Left renal cortex interstitium (tissue), 4 donors: ENCODE measurements at places on chromosomes 4 and X. TPM values are rescaled to one million over a fixed set of nuclear protein-coding genes. Genes with fewer than 3 reads are reported as not detected.

Gene SRPX
- 14.3 TPM for polyA plus RNA-seq

DNA sequence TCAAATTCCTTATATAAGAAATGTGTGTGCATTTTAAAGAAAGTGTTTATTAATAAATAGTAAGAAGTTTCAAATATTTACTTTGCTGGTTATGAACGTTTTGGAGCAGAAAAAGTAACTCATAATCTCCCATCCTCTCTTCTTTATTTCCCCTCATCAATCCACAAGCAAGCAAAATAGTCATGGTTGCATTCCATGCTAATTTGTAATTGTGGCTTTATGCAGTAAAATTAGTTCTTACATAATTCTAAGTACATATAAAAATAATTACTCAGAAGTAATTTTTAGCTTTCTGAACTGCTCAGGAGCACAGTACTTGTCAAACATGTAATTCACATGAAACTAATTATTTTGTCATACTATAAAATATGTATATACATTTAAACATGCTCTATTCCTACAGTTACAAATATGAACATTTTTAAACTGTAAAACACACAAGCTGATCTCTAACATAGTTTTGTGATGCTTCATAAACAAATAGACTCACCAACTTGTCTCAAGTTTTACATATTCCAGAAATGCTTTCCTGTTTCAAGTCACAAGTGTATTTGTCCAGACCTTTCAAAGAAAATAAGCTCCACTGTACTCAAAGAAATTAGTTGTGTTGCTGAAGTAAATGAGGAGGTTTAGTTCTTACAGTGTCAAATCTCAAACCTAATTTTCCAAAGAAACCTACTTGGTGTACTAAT, 218.9 kb downstream of the PABPC4L start:
- no peak for DNase-seq

DNA sequence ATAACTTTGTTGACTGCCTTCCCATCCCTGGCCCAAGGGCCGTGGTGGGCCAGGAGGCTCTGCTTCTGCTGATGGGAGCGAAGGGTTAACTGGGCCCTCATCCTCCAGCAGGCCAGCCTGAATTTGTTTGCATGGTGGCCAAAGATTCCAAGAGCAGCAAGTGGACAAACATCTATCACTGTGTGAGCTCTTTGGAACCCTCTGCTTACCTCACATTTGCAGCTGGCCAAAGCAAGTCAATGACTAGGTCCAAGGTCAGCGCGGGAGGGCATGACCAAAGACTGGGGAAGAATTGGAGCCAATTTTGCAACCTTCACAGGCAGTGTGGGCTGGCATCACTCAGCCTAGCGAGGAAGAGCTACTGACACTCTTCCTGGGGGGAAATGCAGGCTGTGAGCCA, 67.8 kb upstream of the ATP6AP2 start:
- no peak for DNase-seq

DNA sequence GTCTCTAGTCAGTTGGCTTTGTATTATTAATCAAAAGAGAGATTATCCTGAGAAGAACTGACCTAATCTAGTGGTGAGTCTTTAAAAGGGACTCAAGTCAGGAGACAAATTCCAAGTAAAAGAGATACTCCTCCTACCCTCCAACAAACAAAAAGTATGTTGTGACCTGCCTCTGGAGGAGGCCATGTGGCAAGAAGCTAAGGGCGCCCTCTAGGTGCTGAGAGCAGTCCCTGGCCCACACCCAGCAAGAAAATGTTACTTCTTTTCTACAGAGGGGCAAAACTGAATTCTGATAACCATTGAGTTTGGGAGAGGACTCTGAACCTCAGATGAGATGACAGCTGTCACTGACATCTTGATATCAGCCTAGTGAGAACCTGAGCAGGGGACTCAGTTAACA, 953.6 kb upstream of the AGA start:
- no peak for DNase-seq

Gene LIN54
- 15.8 TPM for polyA plus RNA-seq

DNA sequence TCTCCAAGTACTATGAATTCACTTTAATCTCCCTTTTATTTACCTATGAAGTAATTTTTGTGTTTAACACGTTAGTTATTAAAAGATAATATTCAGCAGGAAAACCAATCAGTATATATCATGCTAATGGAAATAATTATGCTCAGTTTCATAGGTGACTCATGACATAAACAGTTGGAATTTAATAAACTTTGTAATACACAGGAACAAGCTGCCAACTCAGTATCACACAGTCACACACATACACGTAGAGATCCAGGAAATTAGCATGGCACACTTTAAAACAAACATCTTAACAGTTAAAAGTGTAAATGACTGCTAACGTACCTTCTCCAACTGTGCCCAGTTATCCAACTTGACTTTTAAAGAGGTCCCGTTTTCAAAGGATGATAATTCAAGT, 2.3 kb downstream of the SPATA4 start:
- no peak for DNase-seq

Gene PDE6B
- 37.6 TPM for polyA plus RNA-seq

GRCh38 chr4:56372774-56373173, 14.5 kb downstream of the AASDH start:
- DNase-seq = no peak

- DNase-seq = no peak
These were observed 29.1 kb downstream of the PHKA1 start for GRCh38 chrX:72685018-72685417.

Gene PDGFC
- polyA plus RNA-seq = 76.9 TPM

- DNase-seq = no peak
These were observed 972.5 kb downstream of the CCSER1 start for GRCh38 chr4:91099666-91100065.

- no peak for DNase-seq
These were observed 58.7 kb downstream of the METTL14 start for GRCh38 chr4:118743867-118744266.

Gene MSL3
- 38.0 TPM for polyA plus RNA-seq
